ENCODE measurements at places on chromosomes 7 and 10. TPM values are rescaled to one million over a fixed set of nuclear protein-coding genes. Genes with fewer than 3 reads are reported as not detected.

ASB15 gene
- total RNA-seq: not detected

ZNF425 gene
- total RNA-seq: 1.5 TPM

DMBT1 gene
- not detected for total RNA-seq

HOXA4 gene
- not detected for total RNA-seq
